ENCODE measurements at places on chromosomes 7 and 10.
A peak's percentile ranks its signal among the peaks of the same experiment; 100 is the strongest.

DNA sequence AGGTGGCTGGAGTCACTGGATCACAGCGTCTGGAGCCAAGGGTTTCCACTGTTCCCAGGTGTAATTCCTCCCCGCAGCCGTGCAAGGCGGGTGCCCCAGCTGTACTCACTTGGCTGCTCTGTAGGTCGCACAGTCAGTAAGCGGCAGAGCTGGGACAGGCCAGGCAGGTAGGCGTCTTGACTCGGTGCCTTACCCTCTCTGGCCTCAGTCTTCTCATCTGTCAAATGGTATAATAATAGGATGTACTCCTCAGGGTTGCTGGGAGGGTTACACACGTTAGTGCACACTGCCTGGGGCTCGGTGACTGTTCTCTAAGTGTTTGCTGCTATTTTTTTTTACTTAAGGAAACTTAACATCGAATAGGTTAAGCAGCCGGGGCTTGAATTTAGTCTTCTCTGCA, 27.0 kb downstream of the MYL10 start:
- no peak for DNase-seq

GRCh38 chr7:141122736-141123135, 48.9 kb downstream of the TMEM178B start:
- no peak for DNase-seq

DNA sequence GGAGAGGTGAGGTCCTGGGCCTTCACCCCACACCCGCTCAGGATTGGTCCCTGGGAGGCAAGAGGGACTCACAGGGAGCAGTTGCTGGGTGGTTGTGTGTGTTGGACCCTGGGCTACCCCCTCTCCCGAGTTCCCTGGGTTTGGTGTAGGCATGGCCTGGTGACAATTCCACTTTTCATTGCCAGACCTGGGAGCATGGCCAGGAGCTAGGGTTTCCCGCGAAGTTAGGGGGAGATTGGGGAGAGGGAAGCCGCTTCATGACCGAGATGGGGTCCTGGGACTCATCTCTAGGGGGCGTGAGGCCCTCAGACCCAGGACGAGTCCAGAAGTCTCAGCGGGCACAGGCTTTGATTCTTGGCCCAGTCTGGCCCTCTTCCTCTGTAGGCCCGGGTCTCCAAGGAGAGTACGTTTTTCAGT, 606 bp downstream of the PALD1 start:
- DNase-seq = no peak

DNA sequence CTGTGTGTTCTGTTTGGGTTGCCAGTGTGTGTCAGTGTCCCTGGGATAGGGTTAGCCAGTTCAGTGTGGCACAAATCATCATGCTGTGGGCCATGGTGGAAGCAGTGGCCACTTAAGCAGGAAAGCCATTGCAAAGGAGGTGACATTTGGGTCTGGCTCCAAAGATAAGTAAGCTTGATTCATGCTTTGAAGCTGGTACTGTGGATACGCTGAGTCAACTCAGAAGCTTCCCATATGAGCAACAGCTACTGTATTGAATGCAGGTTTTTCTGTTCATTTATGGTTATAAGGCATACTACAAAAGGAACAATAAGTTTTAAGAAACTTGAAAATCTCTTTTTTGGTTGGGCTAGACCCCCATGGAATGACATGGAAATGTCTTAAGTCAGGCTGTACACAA, 143.1 kb downstream of the BMPER start:
- no peak for DNase-seq

DNA sequence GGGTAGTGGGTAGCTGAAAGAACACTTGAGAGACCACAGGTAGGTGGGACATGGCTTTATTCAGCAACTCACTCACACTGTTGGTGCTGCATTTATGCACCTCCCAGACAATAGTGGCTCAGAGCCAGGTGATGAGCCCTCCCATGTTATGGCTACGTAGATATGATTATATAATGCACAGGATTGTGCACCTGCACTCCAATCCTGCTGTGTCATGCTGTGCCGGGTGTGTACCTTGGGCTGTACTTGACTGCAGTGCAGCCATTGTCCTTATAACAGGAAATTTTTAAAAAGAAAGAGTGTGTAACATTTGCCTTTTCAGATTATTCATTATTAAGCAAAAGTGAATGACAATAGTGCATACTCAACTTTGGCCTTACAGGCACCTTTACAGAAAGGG, 366.1 kb upstream of the BMPER start:
- no peak for DNase-seq

- no peak for DNase-seq
These were observed 5.0 kb downstream of the NDST2 start for GRCh38 chr10:73806176-73806950.

DNA sequence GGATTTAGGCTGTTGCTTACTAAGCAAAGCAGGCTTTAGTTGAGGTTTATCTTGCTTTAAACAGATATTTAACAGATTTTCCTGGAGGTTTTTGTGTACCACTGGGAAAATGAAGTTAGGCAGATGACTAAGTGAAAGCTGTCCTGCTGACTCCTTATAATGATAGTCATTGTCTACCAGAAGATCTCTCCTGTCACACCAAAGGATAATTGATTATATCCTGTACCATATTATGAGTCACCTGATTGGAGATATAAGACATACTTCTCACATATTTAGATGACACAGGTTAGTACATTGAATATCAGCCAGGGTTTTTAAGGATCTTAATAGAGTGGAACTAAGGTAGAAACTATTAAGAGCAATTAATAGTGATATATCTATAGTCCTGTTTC, 68.4 kb downstream of the PTEN start:
- no peak for DNase-seq

GRCh38 chr10:14571866-14572507, 202.7 kb downstream of the FAM107B start:
- peak; percentile 51 for DNase-seq

DNA sequence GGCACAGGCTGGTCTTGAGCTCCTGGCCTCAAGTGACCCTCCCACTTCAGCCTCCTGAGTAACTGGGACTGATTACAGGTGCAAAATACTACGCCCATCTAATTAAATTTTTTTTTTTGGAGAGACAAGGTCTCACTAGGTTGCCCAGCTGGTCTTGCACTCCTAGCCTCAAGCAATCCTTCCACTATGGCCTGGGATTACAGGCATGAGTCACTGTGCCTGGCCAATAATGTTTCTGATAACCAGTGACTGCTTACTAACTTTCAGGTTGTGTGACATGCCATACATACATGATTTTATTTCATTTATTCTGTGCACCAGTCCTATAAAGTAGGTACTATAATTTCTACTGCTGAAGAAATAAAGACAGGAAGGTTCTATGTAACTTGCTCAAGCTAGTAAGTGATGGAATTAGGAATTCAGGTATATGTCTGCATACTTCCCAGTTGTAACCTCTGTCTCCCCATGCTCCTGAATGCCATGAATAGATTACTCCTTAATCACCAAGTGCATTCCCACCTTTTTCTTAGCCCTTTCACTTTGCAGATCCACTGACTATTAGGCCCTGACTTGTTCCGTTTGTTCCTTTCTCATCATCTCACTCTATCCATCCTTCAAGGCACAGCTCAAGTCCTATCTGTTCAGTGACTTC, 28.1 kb downstream of the MCU start:
- DNase-seq = no peak

DNA sequence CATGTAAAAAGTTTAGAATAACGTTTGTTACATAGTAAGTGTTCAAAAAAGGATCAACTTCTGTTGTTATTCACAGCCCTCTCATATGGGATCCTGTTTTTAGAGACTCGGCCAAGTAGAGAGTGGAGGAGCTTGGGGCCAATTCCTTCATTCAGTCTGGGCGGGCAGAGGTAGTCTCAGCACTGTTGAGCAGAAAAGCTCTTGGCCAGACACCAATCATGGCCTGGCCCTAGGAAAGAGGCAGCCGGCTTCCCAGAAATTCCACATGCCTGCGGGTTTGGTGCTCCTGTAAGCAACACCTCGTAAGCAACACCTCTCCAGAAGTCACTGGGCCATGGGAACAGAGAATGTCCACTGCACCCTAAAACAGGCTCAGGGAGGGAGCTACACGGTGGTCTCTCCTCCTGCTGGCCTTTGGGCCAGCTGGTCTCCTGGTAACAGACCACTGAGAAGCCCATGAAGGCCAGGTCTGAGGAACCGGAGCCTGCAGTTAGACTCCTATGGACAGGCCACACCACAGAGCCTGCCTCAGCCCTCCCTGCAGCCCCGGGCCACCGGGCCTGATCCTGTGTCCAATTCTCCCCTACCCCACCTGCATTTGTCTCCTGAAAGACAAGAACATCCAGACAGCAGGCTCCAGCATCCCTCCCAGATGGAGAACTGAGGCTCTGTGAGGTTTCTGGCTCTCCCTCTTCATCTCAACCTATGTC, 149.1 kb downstream of the GRID1 start:
- DNase-seq = no peak

GRCh38 chr10:114623661-114624294, 34.3 kb downstream of the ABLIM1 start:
- peak; percentile 61 for DNase-seq

- peak; percentile 81 for DNase-seq
These were observed 108.8 kb downstream of the EGFR start for GRCh38 chr7:55127622-55128081.

DNA sequence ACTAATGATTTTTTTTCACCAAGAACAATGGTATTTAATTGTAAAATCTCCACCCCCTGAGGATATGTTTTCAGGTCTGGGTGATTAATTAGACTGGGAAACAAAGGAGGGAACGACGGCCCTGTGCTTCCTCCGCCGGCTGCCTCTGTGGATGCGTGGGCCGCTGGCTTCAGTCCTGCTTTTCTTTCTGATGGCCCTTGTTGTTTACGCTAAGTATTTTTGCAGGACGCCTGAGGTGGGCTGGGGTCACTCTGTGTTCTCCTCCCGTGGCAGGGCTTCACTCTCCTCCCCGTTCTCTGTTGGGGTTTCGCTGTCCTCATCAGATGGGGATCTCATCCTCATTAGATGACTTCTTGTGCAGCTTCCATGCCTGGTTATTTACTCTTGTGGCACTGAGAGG, 5.2 kb upstream of the ACBD5 start:
- no peak for DNase-seq

DNA sequence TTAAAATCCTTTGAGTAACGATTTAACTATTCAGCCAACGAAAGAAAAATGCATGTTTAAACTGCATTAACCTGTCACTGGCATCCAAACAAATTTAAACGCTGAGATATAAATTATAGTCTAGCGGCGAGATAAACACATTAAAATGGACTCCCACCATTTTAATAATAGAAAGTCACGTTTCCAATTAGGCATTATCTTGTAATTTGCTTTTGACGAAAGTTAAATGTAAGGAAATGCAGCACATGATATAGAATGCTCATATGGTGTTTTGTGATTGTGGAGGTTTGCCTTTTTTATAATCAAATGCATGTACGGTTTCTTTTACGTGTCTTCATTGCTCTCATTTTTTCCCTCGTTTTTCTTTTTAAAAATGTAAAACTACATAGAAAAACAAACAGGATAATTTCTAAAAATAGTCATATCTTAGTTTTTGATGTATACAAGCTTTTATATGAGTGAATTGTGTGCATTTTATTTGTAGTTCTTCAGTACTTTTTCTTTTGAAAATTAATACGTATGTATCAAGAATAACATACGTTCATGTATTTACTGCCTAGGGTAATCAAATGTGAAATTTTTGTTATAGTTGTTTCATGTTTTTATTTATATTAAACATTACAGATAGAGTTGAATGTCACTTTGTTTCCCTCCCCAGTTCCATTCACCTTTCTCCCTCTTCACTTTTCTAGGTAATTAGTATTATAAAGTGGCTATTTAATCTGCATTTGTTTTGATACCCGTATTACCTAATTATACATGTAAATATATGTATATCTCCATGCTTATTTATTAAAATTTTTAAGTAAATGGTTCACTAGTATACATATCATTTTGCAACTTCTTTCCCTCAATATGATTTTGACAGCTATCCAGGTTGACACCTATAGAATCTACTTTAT, 1.1 kb upstream of the KLF14 start:
- no peak for DNase-seq

DNA sequence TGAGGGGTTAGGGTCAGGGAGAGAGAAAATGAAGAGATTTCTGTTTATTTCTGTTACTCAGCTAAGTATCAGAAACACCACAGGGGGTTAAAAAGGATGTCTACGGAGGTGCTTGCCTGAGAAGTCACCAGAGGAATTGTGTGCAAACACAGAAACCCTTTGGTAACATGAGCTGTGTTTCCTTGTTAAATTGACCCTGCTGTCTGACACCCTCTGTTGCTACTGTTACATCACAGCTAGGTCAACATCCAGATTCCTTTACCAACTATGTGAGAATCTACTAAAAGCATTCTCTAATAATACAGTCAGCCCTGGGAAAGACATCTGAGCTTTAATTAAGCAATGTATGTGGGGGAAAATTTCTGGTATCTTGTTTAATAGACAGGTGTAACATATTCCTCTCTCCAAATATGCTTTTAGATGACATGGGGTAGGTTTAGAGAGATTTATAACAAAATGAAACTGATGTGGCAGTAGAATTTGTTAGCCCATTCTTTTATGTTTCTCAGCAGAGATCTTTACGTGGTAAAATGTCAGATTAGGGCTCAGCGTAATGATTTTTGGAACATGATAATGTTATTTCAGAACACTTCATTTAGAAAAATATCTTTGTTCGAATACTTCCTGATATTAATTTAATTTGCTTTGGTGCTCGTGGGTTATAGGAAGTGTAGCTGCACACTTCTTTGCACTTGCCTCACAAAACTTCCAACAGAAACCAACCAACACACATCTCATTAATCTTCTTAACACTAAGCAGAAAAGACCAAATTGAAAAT, 168.0 kb upstream of the AHR start:
- peak; percentile 56 for DNase-seq

DNA sequence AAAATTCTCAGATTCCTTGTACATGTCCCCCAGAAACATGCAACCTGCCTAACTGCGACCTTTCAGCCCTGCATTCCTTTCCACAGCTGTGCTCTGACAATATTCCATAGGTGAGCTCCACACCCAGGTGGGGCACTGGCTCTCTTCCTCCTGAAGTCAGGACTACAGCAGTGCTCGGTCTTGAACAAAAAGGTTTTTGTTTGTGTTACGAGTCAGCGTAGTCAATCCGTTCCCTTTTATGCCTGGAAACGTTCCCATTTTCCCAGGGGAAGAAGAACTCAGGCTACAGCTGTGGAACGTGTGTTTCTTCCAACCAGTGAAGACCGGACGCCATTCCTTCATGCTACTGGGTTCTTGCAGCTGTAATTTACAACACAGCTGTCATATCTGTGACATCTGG, 52.4 kb upstream of the PFKP start:
- DNase-seq = no peak

Measured in brain pericyte (primary cell).